ENCODE measurements at places on chromosomes 1 and 21. TPM values are rescaled to one million over a fixed set of nuclear protein-coding genes. Genes with fewer than 3 reads are reported as not detected.

DNA sequence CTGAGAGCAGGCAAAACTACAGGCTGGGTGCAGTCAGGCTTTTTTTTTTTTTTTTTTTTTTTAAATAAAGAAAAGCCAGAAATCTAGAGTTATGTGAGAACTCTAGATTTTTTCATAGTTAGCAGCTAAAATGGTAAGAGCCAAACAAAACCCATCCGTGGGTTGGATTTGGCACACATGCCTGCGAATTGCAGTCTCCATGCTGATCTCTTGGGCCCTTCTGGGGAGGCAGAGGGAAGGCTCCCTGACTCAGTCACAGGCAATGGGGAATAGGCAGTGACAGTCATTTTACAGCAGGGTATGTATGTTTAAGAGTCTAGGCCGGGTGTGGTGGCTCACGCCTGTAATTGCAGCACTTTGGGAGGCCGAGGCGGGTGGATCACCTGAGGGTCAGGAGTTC is 2.6 kb downstream of the TXLNA start:
- DNase-seq: no peak

DNA sequence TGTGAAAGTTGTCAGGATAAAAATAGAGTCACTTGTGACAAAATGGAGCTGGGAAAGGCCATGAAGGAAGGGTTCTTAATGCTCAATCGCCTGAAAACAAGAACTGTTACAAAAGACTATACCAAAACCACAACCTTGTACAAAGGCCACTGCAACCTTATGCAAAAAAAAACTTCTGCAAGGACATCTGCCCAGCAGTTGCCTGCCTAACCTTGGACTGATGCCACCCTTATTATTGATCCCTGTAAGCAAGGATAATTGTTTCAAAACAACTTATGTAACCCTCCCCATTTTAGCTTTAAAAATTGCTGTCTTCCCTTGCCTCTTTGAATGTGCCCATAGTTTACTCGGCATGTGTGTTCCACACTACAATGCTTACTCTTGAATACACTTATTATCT is 5.7 kb downstream of the ALG14 start:
- DNase-seq: no peak

LBR gene
- 124 TPM for total RNA-seq

SELE gene
- total RNA-seq: 4.9 TPM

IFI44L gene
- 0.26 TPM for total RNA-seq

DNA sequence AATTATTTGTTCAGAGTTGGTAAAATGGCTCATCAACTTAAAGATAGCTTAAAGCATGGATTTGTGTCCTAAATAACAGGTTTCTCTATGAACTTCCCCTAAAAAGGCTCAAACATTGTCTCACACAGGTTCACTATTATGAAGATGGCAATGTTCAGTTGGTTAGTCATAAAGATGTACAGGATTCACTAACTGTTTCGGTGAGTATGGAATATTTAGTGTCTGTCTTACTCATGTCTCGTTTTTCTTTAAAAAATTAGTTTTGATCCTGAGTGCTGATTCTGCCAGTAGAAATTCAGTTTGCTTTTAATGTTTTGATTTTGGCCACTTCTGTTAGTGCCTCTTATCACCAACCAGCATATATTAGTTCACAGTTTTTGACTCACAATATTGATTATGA is 7.5 kb upstream of the MOV10 start:
- DNase-seq: no peak

DNA sequence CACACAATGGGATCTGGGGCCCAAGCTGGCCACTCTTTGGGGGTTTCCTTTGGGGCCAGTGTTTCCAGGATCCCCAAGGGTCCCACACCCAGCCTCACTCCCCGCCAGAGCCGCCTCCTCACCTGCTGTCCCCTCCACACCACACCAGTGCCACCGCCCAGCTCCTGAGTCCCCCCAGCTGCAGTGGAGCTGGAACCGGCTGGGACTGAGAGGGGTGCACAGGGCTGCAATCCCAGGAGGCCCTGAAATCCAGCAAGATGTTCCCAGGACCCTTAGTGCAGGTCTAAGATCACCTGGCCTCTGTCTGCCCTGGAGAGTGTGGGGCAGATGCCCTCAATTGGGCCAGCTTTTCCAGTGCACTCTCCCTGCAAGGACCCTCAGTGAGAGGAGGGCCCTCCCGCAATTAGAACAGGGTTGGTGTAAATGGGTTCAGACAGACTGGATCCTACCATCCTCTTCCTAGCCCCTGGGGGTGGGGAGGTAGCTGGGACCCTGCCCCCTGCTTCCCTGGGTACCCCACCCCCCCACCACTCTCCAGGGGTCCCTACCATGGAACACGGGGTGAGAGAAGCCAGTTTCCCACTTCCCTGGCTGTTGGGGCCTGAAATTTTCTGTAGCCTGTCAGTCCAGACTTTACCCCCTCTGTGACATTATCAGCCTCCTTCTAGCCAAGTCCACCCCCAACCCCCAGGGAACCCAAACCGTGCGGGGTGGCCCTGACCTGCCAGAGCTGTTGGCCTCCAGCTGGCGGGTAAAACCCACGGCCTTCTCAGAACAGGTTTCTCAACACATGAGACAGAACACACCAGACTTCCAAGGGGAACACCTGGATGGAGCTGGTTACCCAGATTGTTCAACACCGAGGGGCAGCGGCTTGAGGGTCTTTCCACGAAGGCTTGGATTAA is 7.0 kb downstream of the KRTAP10-12 start:
- no peak for DNase-seq

DNA sequence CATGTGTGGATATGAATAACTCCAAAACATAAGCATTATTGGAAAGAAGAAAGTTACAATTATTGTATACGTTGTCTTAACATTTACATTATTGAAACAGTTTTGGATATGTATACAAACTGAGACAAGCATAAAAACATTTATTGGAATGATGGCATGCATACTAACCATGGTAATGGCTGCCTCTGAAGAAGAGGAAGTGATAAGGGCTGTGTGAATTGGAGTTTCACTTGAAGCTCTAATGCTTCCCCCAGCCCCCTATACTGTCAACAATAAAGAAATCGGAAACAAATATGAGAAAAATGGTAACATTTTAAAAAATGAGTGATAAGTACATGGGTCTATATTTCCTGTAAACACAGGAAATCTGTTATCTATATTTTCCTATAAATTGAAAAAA is 367.7 kb upstream of the DPYD start:
- no peak for DNase-seq

- no peak for DNase-seq
These were observed 364.8 kb upstream of the ESRRG start for GRCh38 chr1:217088011-217088410.

DNA sequence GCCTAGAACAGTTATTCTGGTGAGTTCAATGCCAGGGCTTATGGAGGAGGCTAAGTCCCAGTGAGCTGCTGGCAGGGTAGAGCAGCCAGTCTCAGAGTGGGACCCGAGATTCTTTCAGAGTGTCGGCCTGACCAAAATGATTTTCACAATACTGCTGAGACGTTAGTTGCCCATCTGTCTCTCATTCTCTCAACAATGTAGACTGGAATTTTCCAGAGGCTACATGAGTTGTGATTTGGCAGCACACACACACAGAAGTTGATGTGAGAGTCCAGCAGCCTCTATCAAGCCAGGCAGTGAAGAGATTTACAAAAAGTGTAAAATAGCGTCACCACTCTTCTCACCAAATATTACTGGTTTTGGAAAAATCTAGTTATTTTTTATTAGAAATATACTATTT is 21.7 kb downstream of the CACNA1S start:
- DNase-seq: no peak

- no peak for DNase-seq
These were observed 196.6 kb downstream of the MATN1 start for GRCh38 chr1:30526652-30527345.

DNA sequence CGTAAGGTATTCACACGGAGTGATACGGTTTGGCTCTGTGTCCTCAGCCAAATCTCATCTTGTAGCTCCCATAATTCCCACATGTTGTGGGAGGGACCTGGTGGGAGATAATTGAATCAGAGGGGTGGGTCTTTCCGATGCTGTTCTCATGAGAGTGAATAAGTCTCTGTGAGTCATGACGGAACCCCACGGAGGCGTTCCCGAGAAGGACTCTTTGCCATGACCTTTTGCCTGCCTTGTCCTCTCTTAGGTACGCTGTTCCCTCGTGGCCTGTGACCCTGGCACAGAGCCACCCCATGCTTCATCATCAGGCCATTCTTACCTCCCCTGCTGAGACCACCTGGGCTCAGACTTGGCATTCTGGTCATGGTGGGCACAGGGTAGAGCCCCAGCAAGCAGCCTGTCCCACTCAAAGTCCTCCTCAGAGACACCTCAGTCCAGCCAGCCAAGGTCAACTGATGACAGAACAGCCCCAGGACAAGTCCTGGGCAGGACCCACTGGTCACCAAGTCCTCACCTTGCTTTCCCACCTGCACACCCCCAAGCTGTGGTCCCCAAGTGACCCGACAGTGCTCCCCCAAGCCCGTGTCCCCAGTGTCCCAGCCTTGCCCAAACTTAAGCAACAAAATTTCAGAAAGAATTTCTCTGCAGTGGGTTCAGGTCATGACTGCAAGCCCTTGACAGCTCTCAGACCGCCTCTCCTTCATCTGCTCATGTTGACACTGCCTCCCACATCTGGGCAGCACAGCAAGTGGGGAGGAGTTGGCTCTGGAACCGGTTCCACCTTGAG is 158.4 kb downstream of the ACTL8 start:
- no peak for DNase-seq

NCAM2 gene
- total RNA-seq: 0.38 TPM

GRCh38 chr1:63931468-63931867 is 157.7 kb downstream of the ROR1 start:
- DNase-seq: peak; percentile 60

- peak; percentile 50 for DNase-seq
These were observed 8.0 kb upstream of the PKP1 start for GRCh38 chr1:201275253-201275666.

- no peak for DNase-seq
These were observed 4.9 kb downstream of the ARHGEF19 start for GRCh38 chr1:16207318-16208269.

TIE1 gene
- 667 TPM for total RNA-seq

PLA2G2D gene
- total RNA-seq: not detected

- DNase-seq: no peak
These were observed 1005.4 kb downstream of the ADGRL2 start for GRCh38 chr1:82806133-82806532.

DNA sequence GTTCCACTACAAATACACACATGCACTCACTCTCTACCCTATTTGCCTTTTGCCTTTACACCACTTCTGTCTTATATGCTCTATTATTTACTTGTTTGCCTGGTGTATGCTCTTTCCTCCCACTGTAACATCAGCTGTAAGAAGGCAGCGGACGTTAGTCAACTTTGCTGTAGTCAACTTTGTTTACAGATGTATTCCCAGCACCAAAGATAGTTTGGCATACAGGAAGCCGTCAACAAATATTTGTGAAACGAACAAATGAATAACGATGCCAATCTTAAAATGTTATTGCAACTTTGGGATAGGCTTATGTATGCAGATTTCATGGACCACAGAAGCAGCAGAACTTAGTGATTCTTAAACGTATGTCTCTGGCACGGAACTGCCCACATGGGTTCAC is 138.3 kb upstream of the GALNT2 start:
- DNase-seq: no peak

TNFRSF8 gene
- total RNA-seq: under 0.01 TPM

MFSD2A gene
- 0.13 TPM for total RNA-seq

KPRP gene
- not detected for total RNA-seq

DNA sequence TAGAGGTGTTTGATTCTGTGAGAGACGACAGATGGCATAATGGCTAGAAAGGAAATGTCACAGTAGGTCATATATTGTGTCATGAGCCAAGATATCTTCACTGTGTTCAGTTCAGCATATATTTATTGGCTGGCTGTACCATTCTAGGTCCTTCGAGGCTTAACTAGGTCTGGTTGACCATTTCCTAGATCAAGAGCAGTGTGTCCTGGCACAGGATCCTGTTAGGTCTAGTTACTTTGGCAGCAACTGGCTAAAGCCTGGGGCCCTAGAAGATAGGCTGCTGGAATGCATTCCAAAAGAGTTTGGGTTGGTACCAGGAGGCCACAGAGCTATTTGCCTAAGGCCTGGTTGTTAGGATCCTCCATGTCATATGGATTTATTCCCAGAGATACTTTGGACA is 20.9 kb downstream of the ZBTB40 start:
- no peak for DNase-seq

ADAM30 gene
- total RNA-seq: not detected

GRCh38 chr1:116127848-116128540 is 16.8 kb downstream of the MAB21L3 start:
- DNase-seq: no peak

DNA sequence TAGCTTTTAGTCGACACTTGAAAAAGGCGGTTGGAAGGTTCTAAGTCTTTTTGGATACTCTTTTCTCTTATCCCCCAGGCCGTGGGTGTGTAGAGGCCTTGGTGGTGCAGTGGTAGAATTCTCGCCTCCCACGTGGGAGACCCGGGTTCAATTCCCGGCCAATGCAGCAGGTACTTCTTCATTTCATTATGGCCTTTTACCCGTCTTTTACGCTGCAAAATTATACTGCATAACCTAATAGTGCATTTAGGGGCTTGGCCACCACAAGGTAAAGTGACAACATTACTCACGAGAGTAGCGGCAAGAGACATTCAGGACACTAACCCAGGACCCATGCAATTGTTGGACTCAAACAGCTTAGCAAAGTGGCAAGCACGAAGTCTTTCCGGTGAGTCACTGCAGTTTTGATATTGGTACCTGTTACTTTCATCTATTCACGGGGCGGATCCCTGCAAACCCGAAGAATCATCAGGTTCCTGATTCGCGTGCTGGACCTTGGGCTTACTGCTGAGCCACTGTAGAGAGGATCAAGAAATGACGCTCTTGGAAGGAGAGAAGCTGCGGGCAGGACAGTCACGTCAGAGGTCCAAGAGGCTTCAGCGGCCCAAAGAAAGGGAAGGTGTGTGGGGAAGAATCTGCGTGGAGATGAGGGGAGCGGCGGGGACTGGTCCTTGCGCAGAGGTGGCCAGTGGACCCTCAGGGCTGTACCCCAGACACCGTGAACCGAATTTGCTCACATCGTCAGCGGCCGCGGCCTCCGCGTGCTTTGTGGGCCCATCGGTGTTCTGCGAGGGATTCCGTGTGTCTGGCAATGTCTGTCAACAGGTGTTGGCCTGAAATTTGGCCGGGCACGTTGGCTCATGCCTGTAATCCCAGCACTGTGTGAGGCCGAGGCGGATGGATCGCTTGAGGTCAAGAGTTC is 12.9 kb upstream of the RNU1-4 start:
- DNase-seq: peak; percentile 9

GRCh38 chr1:28180306-28181305 is 4.1 kb upstream of the PTAFR start:
- no peak for DNase-seq

ROR1 gene
- 0.26 TPM for total RNA-seq

- DNase-seq: peak; percentile 86
These were observed 11.5 kb downstream of the BCAR3 start for GRCh38 chr1:93670141-93670540.

All from dermis microvascular lymphatic vessel endothelial cell (primary cell).